ENCODE measurements at places on chromosomes 6 and 20. TPM values are rescaled to one million over a fixed set of nuclear protein-coding genes. Genes with fewer than 3 reads are reported as not detected.

Gene C6orf52
- 1.5 TPM for total RNA-seq

DNA sequence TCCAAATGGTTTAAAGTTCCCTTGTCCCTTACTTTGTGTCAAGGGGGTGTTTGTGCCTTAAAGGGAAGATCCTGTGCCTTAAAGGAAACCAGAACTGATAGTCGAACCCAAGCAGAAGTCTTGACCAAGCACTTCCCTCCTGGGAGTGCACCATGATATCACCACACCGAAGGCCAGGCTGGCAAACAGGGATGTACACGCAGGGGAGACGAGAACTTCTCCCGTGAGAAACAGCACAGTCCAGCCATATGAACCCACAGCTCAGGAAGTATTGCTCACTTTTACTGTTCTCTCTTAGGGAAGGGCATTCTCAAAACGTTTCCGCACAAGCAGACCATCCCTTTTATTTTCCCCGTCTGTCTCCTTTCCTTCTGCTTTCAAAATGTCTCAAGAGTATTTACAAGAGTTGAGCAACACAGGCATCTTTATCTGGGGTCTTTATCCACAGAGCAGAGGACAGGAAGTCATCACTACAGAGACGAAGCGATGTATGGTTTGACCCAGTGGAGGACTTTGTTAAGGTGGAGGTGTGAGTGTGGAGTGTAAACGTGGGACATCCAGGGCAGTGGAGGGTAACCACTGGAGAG is 12.8 kb upstream of the SERPINB1 start:
- H3K27me3 ChIP-seq, result no peaks in the 10 kb centered on the region
- no peak for DNase-seq
- H3K4me1 ChIP-seq, result peaks cover 11% of the 10 kb centered on the region
- no peaks in the 10 kb centered on the region for H3K36me3 ChIP-seq
- H3K27ac ChIP-seq, result peak overlapping the region; percentile 82

Gene LHFPL5
- 0.47 TPM for total RNA-seq

DNA sequence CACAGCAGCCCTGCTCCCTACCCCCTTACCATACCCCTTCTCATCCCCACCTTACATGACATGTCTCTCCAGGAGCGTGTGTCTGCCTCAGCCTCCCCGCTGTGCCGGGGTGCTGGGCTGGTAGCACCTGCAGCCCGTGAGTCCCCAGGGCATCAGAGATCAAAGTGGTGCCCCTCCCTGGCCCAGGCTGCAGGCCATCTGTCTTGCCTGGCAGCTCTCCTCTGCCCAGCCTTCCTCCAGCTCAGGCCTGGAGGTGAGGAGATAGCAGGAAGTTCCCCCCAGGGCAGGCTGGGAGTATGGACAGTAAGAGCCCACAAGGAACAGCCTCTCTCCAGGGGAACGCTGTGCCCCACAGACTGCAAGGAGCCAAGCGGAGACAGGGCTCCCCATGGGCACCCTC is 35.3 kb downstream of the GRM4 start:
- DNase-seq, result no peak
- H3K4me3 ChIP-seq, result no peak overlapping the region
- no peaks in the 10 kb centered on the region for H3K27me3 ChIP-seq

Gene SIRT5
- total RNA-seq, result 12.0 TPM

GRCh38 chr20:137668-138490 is 4.5 kb upstream of the DEFB126 start:
- H3K36me3 ChIP-seq, result no peaks in the 10 kb centered on the region
- H3K4me3 ChIP-seq, result no peak overlapping the region
- H3K27me3 ChIP-seq, result no peaks in the 10 kb centered on the region

Gene POM121L2
- total RNA-seq, result not detected

DNA sequence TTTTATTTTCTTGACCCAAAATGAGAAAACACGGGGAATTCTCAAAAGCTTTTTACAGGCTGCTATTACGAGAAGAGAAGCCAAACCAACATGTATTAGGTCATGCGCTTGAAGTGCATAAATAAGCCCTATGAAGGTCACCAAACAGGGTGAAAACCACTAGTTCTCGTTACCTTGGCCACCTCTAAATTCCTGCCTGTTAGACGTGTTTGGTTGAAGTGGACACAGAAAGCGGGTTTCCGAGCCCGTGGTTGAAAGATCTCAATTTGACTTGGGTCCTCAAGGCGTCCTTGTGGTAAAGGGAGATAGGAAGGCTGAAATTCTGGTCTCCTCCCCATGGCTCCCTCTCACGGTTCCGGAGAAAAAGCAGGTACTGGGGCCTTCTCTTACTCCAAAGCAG is 6.2 kb downstream of the EYA2 start:
- H3K36me3 ChIP-seq, result no peaks in the 10 kb centered on the region
- H3K27ac ChIP-seq, result no peak overlapping the region
- no peak for DNase-seq
- H3K4me1 ChIP-seq, result no peaks in the 10 kb centered on the region
- no peak overlapping the region for H3K4me3 ChIP-seq

Gene SLC23A2
- 20.5 TPM for total RNA-seq

GRCh38 chr6:34890533-34890925 is 1.5 kb downstream of the ANKS1A start:
- H3K36me3 ChIP-seq, result no peaks in the 10 kb centered on the region
- H3K4me3 ChIP-seq, result peak overlapping the region; percentile 41
- H3K4me1 ChIP-seq, result no peaks in the 10 kb centered on the region
- no peak for DNase-seq
- no peak overlapping the region for H3K27ac ChIP-seq
- no peaks in the 10 kb centered on the region for H3K27me3 ChIP-seq

Gene SLC17A2
- total RNA-seq, result 0.76 TPM

Gene TFAP2D
- total RNA-seq, result not detected

DNA sequence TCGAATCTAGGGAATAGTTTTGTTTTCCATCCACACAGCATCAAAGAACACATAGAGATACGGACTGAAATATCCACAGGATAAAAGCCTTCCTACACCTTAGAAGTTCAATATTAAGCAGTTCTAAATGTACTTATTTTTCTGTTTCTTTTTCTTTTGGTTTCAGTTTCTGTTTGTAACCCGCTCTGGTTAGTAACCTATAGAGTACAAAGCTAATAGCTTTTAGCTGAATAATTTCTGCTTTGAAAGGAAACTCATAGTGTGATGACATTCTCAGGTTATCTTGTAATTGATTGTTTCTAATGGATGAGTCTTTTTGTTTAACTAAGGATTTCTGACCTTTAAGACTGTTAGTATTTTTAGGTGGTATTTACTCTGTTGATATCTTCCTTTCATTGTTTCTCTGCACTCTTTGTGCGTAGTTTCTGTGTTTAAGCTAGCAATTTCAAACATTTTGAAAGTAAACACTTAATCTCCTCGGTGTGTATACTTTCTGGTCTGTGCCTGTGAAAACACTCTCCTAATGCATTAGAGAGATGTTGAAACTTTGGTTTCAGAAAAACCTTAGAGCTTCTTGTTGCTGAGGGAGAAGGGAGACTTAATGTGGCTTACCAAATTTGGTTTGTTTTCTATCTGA is 385.5 kb downstream of the HDGFL1 start:
- DNase-seq, result peak; percentile 13
- peak overlapping the region; percentile 36 for H3K27ac ChIP-seq
- H3K4me3 ChIP-seq, result peak overlapping the region; percentile 54
- H3K27me3 ChIP-seq, result no peaks in the 10 kb centered on the region
- peaks cover 6% of the 10 kb centered on the region for H3K4me1 ChIP-seq

- no peak for DNase-seq
- H3K27ac ChIP-seq, result peak overlapping the region; percentile 84
- H3K36me3 ChIP-seq, result peaks cover 2% of the 10 kb centered on the region
- no peaks in the 10 kb centered on the region for H3K27me3 ChIP-seq
Measured at GRCh38 chr20:38962928-38963401, 821 bp downstream of the DHX35 start.

DNA sequence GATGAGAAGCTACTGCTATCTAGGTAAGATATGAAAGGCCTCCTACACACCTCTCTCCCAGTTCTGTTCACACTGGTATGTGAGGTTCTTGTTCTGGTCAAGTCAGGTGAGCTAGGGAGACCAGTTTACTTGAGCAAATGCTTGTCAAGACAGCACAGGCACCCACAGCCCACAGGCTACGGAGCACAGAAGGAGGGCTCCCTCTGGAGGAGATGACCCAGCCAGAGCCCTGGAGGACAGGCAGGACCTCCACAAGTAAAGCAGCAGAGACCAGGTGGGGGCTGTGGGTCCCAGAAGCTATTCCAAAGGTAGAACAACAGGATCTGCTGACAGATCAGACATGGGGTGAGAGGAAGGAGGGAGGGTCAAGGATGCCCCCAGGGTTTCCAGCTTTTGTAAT is 13.2 kb downstream of the MMP24OS start:
- H3K36me3 ChIP-seq, result no peaks in the 10 kb centered on the region
- peak overlapping the region; percentile 28 for H3K4me3 ChIP-seq
- peaks cover 42% of the 10 kb centered on the region for H3K4me1 ChIP-seq
- DNase-seq, result no peak
- H3K27me3 ChIP-seq, result no peaks in the 10 kb centered on the region

DNA sequence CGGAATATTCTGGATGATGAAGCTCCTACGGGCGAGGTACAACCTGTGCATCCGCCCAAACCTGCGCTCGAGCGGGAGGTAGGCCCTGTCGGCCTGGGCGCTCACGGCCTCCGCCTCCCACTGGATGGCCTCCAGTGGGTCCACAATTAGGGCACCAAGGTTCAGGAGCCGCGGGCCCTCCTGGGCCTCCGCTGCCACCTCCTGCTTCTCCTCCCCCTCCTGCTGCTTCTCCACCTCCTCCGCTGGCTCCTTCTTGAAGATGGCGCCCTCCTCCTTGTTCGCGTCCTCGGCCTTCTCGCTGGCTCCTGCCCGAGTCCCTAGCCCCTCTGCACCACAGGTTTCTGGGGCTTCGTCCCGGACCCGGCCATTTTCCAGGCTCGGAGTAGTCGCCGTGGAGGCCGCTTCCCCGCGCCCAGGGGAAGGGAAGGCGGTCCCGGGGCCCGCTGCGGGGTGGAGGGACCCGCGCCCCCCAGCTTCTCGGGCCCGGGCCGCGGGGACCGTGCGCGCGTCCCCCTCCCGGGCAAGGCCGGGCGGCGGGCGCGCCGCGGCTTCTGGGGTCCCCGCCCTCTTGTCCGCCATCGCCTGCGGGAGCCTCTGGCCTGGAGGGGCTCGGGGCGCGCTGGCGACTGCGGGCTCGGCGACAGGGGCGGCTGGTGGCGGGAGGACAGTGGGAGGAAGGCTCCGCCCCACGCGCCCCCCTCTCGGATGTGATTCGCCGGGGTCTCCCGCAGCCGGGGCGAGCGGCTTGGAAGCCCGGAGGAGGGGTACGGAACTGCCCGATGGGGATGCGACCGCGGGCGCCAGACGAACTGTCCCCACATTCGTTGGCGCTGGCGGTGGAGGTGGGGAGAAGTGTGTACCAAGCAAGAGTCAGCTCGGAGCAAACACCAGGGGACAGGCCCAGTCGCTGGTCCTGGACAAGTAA is 17.6 kb downstream of the PLAGL2 start:
- peak overlapping the region; percentile 73 for H3K27ac ChIP-seq
- peak; percentile 87 for DNase-seq
- peak overlapping the region; percentile 71 for H3K4me3 ChIP-seq
- peaks cover 22% of the 10 kb centered on the region for H3K4me1 ChIP-seq

- no peaks in the 10 kb centered on the region for H3K27me3 ChIP-seq
- DNase-seq, result no peak
- H3K4me3 ChIP-seq, result no peak overlapping the region
- no peaks in the 10 kb centered on the region for H3K4me1 ChIP-seq
- no peak overlapping the region for H3K27ac ChIP-seq
Measured at GRCh38 chr6:140256248-140256647, 881.8 kb upstream of the CITED2 start.

DNA sequence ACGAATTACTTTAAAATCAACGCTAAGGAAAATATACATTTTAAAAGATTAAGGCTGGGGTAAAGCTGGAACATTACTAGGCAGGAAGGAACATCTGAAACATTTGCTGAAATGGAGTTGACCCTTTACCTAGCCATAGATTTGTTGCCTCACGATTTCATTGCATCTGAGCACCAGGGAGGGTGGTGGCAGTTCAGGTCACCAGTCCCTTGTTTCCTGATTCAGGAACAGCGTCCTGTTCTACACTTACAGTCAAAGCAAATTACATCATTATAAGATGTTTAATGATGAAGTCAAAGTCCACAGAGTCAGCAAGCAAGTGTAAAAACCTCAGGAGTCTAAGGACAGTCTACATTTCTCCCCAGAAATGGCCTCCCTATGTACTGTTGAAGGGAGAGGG is 9.0 kb upstream of the MICA start:
- DNase-seq, result no peak
- H3K4me3 ChIP-seq, result no peak overlapping the region
- H3K36me3 ChIP-seq, result no peaks in the 10 kb centered on the region
- H3K27ac ChIP-seq, result no peak overlapping the region

Gene LY86
- 6.1 TPM for total RNA-seq

DNA sequence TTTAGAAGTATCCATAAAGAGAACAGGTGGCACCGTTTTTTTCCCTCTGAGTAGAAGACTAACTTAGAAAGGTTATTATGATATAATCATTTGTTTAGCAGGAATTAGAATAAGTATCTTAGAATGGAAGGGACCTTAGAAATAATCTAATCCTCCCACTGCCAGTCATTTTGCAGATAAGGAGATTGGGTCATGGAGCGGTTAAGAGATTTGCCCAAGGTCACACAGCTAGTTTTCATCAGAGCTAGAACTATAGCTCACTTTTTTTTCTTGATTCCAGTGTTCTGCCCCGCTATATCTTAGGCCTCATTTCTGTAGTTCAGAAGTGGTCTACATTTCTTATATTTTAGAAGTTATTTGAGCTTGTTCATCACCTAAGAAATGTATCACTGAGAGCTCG is 139.6 kb downstream of the PRL start:
- H3K27ac ChIP-seq, result no peak overlapping the region
- no peak overlapping the region for H3K4me3 ChIP-seq
- H3K27me3 ChIP-seq, result no peaks in the 10 kb centered on the region

Gene F13A1
- 275 TPM for total RNA-seq

DNA sequence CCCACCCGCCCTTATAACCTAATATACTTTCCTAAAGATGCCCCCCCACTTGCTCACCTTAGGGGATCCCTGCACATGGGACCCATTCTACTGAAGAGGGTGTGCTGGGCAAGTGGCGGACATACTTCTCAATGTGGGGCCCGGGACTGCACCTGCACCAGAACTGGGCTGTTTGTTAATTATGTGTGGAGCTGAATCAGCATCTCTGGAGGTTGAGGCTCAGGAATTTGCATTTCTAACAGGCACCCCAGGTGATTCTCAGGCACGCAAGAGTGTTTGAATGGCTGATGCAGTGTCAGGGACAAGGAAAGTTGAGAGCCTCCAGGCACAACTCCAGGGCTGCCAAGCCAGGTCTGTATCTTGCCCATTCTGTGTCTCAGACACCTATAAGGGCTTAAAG is 8.9 kb upstream of the PTPRT start:
- DNase-seq, result no peak
- no peaks in the 10 kb centered on the region for H3K36me3 ChIP-seq
- no peak overlapping the region for H3K4me3 ChIP-seq
- no peaks in the 10 kb centered on the region for H3K4me1 ChIP-seq
- no peak overlapping the region for H3K27ac ChIP-seq

- peak overlapping the region; percentile 52 for H3K27ac ChIP-seq
- no peak overlapping the region for H3K4me3 ChIP-seq
- peaks cover 28% of the 10 kb centered on the region for H3K4me1 ChIP-seq
- DNase-seq, result no peak
- H3K27me3 ChIP-seq, result no peaks in the 10 kb centered on the region
Measured at GRCh38 chr20:49692941-49693340, 20.7 kb downstream of the B4GALT5 start.

- DNase-seq, result no peak
- H3K27me3 ChIP-seq, result no peaks in the 10 kb centered on the region
- H3K36me3 ChIP-seq, result no peaks in the 10 kb centered on the region
- H3K27ac ChIP-seq, result no peak overlapping the region
Measured at GRCh38 chr6:97026298-97026697, 101.8 kb downstream of the KLHL32 start.

Gene ANKRD66
- not detected for total RNA-seq

- no peak for DNase-seq
- no peaks in the 10 kb centered on the region for H3K36me3 ChIP-seq
- H3K4me1 ChIP-seq, result no peaks in the 10 kb centered on the region
- H3K4me3 ChIP-seq, result no peak overlapping the region
- no peak overlapping the region for H3K27ac ChIP-seq
Measured at GRCh38 chr20:46939031-46939965, 44.7 kb downstream of the EYA2 start.
